ENCODE measurements at places on chromosomes 6 and 20.

DNA sequence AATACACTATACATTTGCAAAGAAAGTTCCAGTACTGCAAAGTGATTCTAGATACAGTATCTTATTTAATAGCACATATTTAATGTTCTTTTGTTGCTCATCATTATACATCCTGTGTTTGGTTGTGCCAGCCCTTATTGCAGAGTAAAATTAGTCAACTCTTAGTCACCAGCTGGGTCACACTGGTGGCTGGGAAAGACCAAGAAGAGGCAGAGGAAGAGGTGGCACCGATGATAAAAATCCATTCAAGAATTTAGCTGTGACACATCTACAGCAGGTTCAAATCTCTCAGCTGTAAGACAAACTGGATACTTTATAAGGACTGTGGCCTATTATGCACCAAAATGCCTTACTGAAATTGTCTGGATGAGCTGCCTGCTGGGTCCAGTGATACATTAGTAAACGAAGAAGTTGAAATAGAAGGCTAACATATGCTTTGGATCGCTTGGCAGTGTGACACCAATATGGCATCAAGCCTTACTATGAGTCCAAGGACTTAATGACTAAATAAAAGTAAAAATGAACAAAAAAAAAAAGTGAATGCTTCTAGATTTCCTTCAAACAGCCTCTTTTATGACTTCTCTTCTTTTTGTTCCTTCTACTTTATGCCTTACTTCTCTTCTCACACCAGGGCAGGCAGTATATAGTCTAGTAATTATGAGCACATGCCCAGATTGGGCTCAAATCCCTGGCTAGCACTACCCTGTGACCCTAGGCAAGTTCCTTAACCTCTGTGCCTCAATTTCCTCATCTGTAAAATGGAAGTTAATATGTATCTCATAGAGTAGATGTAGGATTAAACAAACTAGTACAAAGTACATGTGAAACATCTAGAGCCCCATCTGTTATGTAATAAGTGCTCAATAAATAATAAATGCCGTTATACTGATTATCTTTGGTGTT lies 29.4 kb upstream of the RNF8 start:
- peaks cover 15% of the 10 kb centered on the region for H3K4me1 ChIP-seq
- H3K36me3 ChIP-seq: no peaks in the 10 kb centered on the region
- no peaks in the 10 kb centered on the region for H3K27me3 ChIP-seq

DNA sequence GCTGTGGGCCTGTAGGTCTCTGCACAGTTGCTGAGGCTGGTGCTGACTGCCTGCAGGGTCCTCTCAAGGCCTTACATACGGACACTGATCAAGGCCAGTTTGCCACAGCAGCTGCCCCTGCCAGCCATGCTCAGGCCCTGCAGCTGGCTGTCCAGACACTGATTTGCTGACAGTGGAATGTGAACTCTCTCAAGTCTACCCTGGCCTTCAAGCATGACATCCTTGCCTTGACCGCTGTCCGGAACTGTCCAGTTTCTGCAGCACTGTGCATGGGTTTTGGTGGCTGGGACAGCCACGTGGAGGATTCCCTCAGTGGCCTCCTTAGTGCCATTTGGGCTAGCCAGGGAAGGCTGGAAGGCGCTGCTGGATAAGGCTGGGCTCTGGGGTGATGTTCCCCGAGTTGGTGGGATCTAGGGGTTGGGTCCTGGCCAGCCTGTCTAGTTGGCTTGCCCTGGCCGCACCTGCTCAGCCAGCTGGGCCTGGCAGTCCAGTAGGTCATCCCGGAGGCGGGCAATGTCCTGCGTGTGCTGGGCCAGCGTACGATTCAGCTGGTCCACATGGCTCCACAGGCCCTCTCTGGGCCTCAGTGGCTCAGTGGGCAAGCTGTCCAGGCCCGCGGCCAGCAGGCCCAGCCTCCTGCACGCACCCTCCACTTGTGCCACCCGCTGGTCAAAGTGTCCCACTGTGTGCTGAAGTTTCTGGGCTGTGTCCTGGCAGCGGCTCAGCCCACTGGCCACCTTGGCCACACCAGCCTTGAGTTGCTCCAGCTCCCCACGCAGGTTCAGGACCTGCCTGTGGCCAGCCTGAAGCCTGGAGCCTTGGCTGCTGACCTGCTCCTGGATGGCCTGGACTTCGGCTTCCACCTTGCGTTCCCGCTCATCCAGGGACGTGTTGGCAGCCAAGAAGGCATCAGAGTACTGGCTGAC lies 5.5 kb downstream of the EMILIN3 start:
- H3K27ac ChIP-seq: no peak overlapping the region
- H3K36me3 ChIP-seq: peaks cover 1% of the 10 kb centered on the region
- no peak overlapping the region for H3K4me3 ChIP-seq
- peaks cover 8% of the 10 kb centered on the region for H3K27me3 ChIP-seq
- DNase-seq: no peak

- no peak for DNase-seq
- no peak overlapping the region for H3K4me3 ChIP-seq
- no peak overlapping the region for H3K27ac ChIP-seq
- H3K4me1 ChIP-seq: 0 out of 2 replicates have a peak, but pooled peaks cover 4% of the 10 kb centered on the region
- H3K36me3 ChIP-seq: no peaks in the 10 kb centered on the region
- H3K27me3 ChIP-seq: no peaks in the 10 kb centered on the region
Measured at GRCh38 chr6:98843271-98844243, 9.2 kb downstream of the POU3F2 start.

DNA sequence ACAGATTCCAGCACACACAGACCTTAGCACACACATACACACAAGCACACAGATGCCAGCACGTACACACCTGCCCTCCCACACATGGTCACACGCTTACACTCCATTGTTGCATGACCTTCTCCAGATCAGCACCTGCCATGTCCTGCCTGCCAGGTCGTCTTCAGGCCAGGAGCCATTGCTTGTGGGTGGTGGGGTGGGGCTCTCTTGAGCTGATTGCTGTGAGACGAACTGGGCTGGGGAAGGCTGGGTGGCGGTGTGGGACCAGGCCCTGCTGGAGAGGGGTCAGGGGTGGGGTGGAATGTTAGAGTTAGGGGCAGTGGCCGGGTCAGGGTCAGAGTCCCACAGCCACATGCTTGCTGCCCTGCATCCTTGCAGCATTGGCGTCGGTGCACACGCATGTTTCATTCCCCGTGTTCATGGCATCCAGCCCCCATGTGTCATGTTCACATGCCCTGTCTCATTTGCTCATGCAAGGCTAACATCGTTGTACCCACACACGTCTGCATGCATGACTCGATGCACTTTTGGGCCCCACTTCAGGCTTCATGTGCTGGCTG lies 6.5 kb upstream of the NPBWR2 start:
- H3K4me3 ChIP-seq: no peak overlapping the region
- H3K27ac ChIP-seq: no peak overlapping the region
- H3K27me3 ChIP-seq: no peaks in the 10 kb centered on the region
- DNase-seq: peak; percentile 43

DNA sequence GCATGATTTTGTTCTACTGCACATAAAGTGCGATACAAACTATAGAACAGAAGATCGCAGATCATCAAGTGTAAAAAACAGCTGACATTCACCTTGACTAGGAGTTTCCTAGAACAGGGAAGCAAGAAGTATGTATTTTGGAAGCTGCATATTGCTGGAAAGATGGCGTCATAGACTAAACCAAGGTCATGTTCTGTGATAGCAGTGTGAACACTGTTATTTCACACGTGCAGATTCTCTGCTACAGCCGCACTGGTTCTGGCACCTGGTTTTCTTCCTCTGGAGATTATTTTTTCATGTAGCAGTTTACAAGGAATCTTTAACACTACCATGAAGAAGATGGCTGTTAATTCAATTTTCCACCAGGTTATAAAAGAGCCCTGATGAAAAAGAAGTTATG lies 681.2 kb downstream of the PRKN start:
- H3K36me3 ChIP-seq: no peaks in the 10 kb centered on the region
- no peak for DNase-seq
- H3K4me1 ChIP-seq: no peaks in the 10 kb centered on the region
- H3K27ac ChIP-seq: no peak overlapping the region

GRCh38 chr6:13412639-13413465 lies 74.5 kb downstream of the GFOD1 start:
- H3K27me3 ChIP-seq: no peaks in the 10 kb centered on the region
- no peak overlapping the region for H3K4me3 ChIP-seq
- H3K4me1 ChIP-seq: no peaks in the 10 kb centered on the region

- no peaks in the 10 kb centered on the region for H3K4me1 ChIP-seq
- no peak overlapping the region for H3K27ac ChIP-seq
- no peaks in the 10 kb centered on the region for H3K36me3 ChIP-seq
- no peaks in the 10 kb centered on the region for H3K27me3 ChIP-seq
- DNase-seq: peak; percentile 92
Measured at GRCh38 chr20:39874049-39874893, 814.8 kb downstream of the MAFB start.

DNA sequence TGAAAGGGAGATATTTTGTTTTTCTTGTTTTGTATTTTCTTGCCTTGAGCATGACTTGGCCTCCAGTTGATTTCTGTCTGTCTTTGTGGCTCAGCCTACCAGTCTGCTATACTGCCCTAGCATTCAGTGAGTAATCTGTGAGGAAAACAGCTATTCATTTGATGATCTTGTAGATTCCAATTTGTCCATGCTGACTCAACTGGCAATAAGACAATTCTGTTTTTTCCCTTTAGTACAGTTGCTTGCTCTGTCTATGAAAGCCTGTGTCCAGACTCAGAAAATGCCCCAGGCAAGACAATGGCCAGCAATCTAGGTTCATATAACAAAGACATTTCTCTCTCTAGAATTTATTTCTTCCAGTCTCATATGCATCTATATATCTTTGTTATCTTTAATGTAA lies 10.9 kb upstream of the SOX4 start:
- H3K4me1 ChIP-seq: no peaks in the 10 kb centered on the region
- no peak overlapping the region for H3K4me3 ChIP-seq
- H3K27ac ChIP-seq: no peak overlapping the region
- no peak for DNase-seq

GRCh38 chr6:141464490-141464889 lies 668.2 kb upstream of the GJE1 start:
- H3K36me3 ChIP-seq: no peaks in the 10 kb centered on the region
- H3K4me1 ChIP-seq: no peaks in the 10 kb centered on the region
- no peak overlapping the region for H3K4me3 ChIP-seq
- no peaks in the 10 kb centered on the region for H3K27me3 ChIP-seq
- DNase-seq: no peak

GRCh38 chr6:127938701-127939100 lies 37.8 kb upstream of the THEMIS start:
- no peaks in the 10 kb centered on the region for H3K27me3 ChIP-seq
- no peaks in the 10 kb centered on the region for H3K36me3 ChIP-seq
- H3K27ac ChIP-seq: no peak overlapping the region

- no peaks in the 10 kb centered on the region for H3K36me3 ChIP-seq
- H3K4me3 ChIP-seq: no peak overlapping the region
Measured at GRCh38 chr6:6741264-6741663, 152.7 kb downstream of the LY86 start.

GRCh38 chr6:154341871-154342270 lies 14.7 kb downstream of the IPCEF1 start:
- no peaks in the 10 kb centered on the region for H3K27me3 ChIP-seq
- H3K27ac ChIP-seq: no peak overlapping the region
- H3K36me3 ChIP-seq: no peaks in the 10 kb centered on the region
- DNase-seq: no peak
- peaks cover 6% of the 10 kb centered on the region for H3K4me1 ChIP-seq

GRCh38 chr6:63521475-63522210 lies 50.6 kb upstream of the LOC128125822 start:
- peak overlapping the region; percentile 23 for H3K4me3 ChIP-seq
- no peaks in the 10 kb centered on the region for H3K27me3 ChIP-seq
- H3K4me1 ChIP-seq: peaks cover 42% of the 10 kb centered on the region

DNA sequence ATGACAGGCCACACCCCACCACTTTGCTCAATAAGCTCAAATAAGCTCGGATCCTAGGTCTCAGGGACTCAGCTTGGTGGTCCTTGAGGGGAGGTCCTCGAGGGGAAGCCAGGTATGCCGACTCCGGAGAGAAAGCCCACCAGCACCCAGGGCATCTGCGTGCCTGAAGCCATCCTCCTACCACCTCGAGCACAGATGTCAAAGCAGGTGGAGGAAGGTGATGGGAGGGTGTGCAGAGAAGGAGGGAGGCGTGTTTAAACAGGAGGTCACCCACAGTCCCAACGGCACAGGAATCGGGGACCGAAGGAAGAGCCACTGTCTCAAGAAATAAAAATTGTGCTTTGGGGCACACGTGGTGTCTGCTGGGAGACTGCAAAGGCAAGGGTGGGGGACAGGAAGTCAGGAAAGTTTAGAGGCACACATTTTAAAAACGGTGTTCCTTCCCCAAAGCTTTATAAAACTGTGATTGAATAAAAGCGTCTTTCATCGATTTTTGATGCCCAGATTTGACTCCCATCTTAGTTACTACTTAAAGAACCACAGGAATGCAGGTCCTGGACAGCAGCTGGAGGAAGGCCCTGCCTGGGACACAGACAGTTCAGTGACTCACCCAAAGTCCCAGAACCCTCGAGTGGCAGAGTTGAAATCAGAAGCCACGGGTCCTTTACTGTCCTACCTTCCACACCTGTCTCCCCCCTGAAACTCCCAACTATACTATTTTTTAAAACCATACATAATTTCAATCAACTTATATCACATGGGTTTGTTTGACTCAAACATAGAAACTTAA lies 221.0 kb upstream of the PDE10A start:
- H3K27ac ChIP-seq: no peak overlapping the region
- no peak for DNase-seq
- no peaks in the 10 kb centered on the region for H3K27me3 ChIP-seq
- no peaks in the 10 kb centered on the region for H3K36me3 ChIP-seq
- H3K4me1 ChIP-seq: no peaks in the 10 kb centered on the region
- no peak overlapping the region for H3K4me3 ChIP-seq

- H3K36me3 ChIP-seq: no peaks in the 10 kb centered on the region
- H3K4me1 ChIP-seq: no peaks in the 10 kb centered on the region
- H3K4me3 ChIP-seq: no peak overlapping the region
- DNase-seq: no peak
- H3K27me3 ChIP-seq: no peaks in the 10 kb centered on the region
- H3K27ac ChIP-seq: no peak overlapping the region
Measured at GRCh38 chr6:15776458-15776980, 113.7 kb upstream of the DTNBP1 start.
